Thoracic aorta (tissue), 2 donors: ENCODE measurements at places on chromosomes 1 and 21. TPM values are rescaled to one million over a fixed set of nuclear protein-coding genes. Genes with fewer than 3 reads are reported as not detected.

GRCh38 chr1:109773203-109773899 is 9.6 kb upstream of the EPS8L3 start:
- H3K4me1 ChIP-seq = no peaks in the 10 kb centered on the region
- H3K27me3 ChIP-seq = no peaks in the 10 kb centered on the region
- no peak overlapping the region for H3K27ac ChIP-seq
- no peak overlapping the region for H3K4me3 ChIP-seq
- DNase-seq = peak; percentile 57

GRCh38 chr1:23483321-23484252 is at the start of gene ASAP3:
Gene ASAP3, minus strand, starts transcription at chr1:23484179. Its CDS starts 46 bp downstream, at chr1:23484133.
- no peaks in the 10 kb centered on the region for H3K36me3 ChIP-seq
- no peaks in the 10 kb centered on the region for H3K27me3 ChIP-seq
- DNase-seq = no peak
- peak within 1 kb of the TSS; percentile 91 for H3K4me3 ChIP-seq

- peaks cover 9% of the 10 kb centered on the region for H3K4me1 ChIP-seq
- DNase-seq = no peak
- H3K27me3 ChIP-seq = no peaks in the 10 kb centered on the region
- no peaks in the 10 kb centered on the region for H3K36me3 ChIP-seq
- H3K4me3 ChIP-seq = no peak overlapping the region
- no peak overlapping the region for H3K27ac ChIP-seq
Observed at GRCh38 chr1:181181792-181182585, 93.5 kb downstream of the IER5 start.

KRTAP19-3 gene
- not detected for total RNA-seq

GRCh38 chr21:16496609-16497008 is 766.8 kb downstream of the USP25 start:
- H3K27me3 ChIP-seq = no peaks in the 10 kb centered on the region
- H3K27ac ChIP-seq = no peak overlapping the region
- no peak for DNase-seq
- H3K4me1 ChIP-seq = peaks cover 10% of the 10 kb centered on the region
- peak overlapping the region; percentile 1 for H3K4me3 ChIP-seq

- no peaks in the 10 kb centered on the region for H3K4me1 ChIP-seq
- no peak for DNase-seq
- H3K27me3 ChIP-seq = no peaks in the 10 kb centered on the region
- no peak overlapping the region for H3K4me3 ChIP-seq
- H3K27ac ChIP-seq = no peak overlapping the region
Observed at GRCh38 chr1:209490013-209490412, 93.5 kb upstream of the CAMK1G start.

MYOG gene
- total RNA-seq = not detected

DNA sequence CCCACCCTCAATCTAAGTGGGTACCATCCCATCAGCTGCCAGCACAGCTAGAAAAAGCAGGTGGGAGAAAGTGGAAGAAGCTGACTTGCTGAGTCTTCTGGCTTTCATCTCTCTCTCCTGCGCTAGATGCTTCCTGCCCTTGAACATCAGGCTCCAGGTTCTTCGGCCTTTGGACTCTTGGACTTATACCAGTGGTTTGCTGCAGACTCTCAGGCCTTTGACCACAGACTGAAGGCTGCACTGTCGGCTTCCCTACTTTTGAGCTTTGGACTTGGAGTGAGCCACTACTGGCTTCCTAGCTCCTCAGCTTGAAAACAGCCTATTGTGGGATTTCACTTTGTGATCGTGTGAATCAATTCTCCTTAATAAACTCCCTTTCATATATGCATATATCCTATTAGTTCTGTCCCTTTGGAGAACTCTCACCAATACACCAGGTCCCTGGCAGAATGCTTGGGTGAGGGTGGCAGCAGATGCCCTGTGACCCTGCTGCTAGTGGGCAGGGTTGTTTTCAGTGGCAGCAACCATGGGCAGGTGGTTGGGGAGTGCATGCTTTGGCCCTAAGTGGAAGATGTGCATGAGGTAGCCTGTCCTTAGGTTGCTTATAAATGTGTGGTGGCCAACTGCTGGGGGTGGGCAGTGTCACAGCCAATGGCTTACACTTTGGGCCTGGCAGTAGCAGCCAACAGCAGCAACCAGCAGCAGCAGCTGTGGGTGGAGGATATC is 10.8 kb upstream of the ADAM30 start:
- H3K27ac ChIP-seq = no peak overlapping the region
- H3K4me3 ChIP-seq = no peak overlapping the region
- no peak for DNase-seq

GRCh38 chr1:246661451-246661850 is 62.8 kb upstream of the SCCPDH start:
- DNase-seq = no peak
- no peak overlapping the region for H3K27ac ChIP-seq
- H3K4me3 ChIP-seq = no peak overlapping the region
- peaks cover 4% of the 10 kb centered on the region for H3K36me3 ChIP-seq

KCNA2 gene
- total RNA-seq = 3.1 TPM

CRNN gene
- not detected for total RNA-seq

FMO5 gene
- 4.7 TPM for total RNA-seq

GRCh38 chr1:156927215-156928042 is 7.0 kb downstream of the LRRC71 start:
- H3K4me3 ChIP-seq = peak overlapping the region; percentile 60
- no peaks in the 10 kb centered on the region for H3K36me3 ChIP-seq

DNA sequence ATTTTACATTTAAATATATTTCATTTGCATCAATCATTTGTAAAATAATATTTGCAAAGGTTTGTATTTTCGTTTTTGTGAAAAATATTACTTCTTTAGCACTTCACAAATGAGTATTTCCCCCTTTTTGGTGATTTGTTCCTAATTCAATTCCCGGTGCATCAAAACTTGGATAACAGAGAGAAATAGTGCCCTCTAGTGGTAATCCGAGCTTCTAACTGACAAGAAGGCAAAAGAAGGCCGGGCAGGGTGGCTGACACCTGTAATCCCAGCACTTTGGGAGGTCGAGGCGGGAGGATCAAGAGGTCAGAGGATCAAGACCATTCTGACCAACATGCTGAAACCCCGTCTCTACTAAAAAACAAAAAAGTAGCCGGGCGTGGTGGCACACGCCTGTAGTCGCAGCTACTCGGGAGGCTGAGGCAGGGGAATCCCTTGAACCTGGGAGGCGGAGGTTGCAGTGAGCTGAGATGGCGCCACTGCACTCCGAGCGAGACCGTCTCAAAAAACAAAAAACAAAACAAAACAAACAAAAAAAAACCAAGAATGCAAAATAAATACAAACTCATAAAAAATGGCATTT is 137.7 kb downstream of the COL11A1 start:
- DNase-seq = no peak
- no peaks in the 10 kb centered on the region for H3K27me3 ChIP-seq
- H3K27ac ChIP-seq = no peak overlapping the region
- no peaks in the 10 kb centered on the region for H3K36me3 ChIP-seq
- H3K4me3 ChIP-seq = no peak overlapping the region
